Activated B cell treated with CpG ODN at 0.5 μM for 24 hours (primary cell): ENCODE measurements at places on chromosomes 11 and 22. TPM values are rescaled to one million over a fixed set of nuclear protein-coding genes. Genes with fewer than 3 reads are reported as not detected.

The MN1 gene
- total RNA-seq: 0.07 TPM in 1 of 2 replicates, not detected in the other

The MS4A7 gene
- 43.1 and 51.1 TPM in 2 replicates for total RNA-seq

The LGR4 gene
- total RNA-seq: 2.4 and 3.0 TPM in 2 replicates

The LRP4 gene
- 0.16 TPM in 1 of 2 replicates, not detected in the other for total RNA-seq

The C22orf42 gene
- total RNA-seq: not detected in 2 replicates

The HBG2 gene
- not detected in 2 replicates for total RNA-seq

The EXPH5 gene
- total RNA-seq: 0.27 and 0.29 TPM in 2 replicates

DNA sequence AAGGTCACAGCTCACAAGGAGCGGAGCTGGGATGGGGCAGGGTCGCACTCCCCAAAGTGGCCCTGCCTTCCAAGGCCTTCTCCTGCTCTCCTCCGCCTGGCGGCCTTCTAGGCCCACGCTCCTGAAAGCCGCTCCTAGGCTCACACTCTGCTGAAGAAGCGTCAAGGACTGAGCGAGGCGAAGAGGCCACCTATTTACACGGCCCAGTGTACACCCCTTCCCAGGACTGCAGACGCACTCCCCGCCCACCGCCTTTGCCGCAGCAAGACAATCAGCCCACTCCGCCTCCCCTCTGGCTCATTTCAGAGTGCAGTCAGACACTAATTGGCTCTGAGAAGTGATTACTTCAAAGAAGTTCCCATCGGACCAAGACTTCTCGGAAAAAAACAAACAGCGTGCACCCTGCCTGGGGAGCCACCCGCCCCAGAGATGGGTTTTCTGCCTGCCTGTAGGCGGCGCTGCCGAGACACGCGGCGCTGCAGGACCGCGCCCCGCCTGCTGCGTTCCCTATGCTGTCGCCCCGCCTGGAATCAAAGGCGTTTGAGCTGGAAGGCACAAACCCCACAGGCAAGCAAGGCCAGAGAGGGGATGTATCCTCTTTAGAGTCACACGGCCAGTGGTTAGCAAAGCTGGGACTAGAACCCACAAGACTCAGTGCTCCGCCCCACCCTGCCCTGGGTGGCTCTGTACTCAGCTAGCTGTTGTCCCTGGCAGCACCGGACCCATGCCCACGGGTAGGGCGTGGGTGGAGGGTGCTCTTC, 414.8 kb downstream of the BUD13 start:
- no peaks in the 10 kb centered on the region for H3K4me1 ChIP-seq
- H3K27ac ChIP-seq: no peak overlapping the region
- H3K36me3 ChIP-seq: no peaks in the 10 kb centered on the region
- no peak overlapping the region for H3K4me3 ChIP-seq
- H3K27me3 ChIP-seq: peaks cover 6% of the 10 kb centered on the region

GRCh38 chr22:50399751-50400331, 56.7 kb downstream of the PPP6R2 start:
- peak overlapping the region; percentile 35 for H3K4me3 ChIP-seq
- no peaks in the 10 kb centered on the region for H3K27me3 ChIP-seq
- H3K4me1 ChIP-seq: peaks cover 49% of the 10 kb centered on the region
- peaks cover 29% of the 10 kb centered on the region for H3K36me3 ChIP-seq
- H3K27ac ChIP-seq: peak overlapping the region; percentile 64

DNA sequence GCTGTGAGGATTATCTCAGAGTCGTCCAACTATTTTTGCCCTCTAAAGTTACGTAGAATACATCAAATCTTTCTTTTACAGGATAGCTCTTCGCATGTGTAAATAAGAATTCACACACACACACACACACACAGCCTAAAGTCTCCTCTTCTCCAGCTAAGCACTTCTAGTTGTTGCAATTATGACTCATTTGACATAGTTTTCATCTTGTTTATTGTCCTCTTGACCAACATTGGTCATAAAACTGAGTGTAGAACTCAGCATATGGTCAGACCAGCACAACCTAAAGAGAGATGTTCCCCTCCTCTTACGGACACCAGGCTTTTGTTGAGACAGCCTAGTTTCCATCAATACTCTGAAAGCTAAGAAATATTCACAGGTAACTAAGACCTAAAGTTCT, 234.2 kb downstream of the BLID start:
- H3K27me3 ChIP-seq: no peaks in the 10 kb centered on the region
- H3K36me3 ChIP-seq: no peaks in the 10 kb centered on the region
- no peak overlapping the region for H3K27ac ChIP-seq
- no peak for DNase-seq

DNA sequence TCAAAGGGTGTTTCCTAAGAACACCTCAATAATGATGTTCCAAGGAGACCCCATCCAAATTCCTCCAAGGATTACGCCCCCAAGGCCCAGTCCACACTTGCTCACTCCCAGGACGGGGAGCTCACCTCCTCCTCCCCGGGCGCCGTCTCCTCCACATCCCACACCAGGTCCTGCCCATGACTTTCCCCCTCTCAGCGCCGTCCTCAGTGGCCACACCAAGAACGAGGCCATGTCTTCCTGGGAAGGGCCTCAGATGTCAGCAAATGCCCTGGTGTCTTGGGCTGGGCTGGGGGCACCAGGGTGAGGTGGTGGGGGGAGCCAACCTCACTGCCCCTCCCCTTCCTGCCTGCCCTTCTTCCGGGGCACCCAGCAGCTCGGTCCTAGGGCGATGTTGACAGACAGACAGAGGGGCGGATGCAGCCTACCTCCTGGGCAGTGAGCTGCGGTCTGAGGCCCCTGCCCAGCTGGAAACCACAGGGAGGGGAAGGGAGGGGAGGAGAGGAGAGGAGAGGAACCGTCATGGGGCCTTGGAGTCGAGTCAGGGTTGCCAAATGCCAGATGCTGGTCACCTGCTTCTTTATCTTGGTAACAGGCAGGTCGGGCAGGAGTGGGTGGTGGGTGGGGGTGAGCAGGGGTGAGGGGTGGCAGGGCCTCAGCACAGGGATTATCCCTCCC, at the start of the genes C11orf21 and TSPAN32:
C11orf21 (minus strand) TSS at position 288 of the 675 bp plus-strand sequence; CDS start at position 178, 110 bp downstream.
TSPAN32 (plus strand) TSS at position 383 of the 675 bp plus-strand sequence; CDS start at position 520, 137 bp downstream.
- H3K27me3 ChIP-seq: no peaks in the 10 kb centered on the region
- peaks cover 10% of the 10 kb centered on the region for H3K36me3 ChIP-seq
- peak within 1 kb of the TSS; percentile 85 for H3K4me3 ChIP-seq
- H3K4me1 ChIP-seq: peaks cover 86% of the 10 kb centered on the region
- peak; percentile 47 for DNase-seq
- peak within 1 kb of the TSS; percentile 89 for H3K27ac ChIP-seq

DNA sequence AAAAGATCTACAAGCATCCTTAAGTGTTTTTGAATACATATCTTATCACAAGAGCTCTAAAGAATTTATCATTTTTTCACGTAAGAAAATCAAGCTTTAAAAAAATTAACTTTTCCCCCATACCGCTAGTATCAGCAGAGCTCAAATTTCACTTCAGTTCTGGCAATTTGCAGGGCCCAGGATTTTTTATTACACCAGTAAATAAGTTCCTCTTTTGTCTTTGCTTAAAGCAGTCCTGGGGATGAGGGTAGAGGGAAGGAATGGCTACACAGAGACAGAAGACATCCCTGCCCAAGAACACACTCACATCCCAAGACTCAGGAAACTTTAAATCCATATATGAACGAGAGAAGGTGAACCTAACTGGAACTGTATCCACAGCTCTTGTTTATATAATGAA, 22.6 kb upstream of the SORL1 start:
- peaks cover 2% of the 10 kb centered on the region for H3K27me3 ChIP-seq
- DNase-seq: no peak
- peak overlapping the region; percentile 91 for H3K27ac ChIP-seq
- peaks cover 71% of the 10 kb centered on the region for H3K4me1 ChIP-seq
- H3K36me3 ChIP-seq: no peaks in the 10 kb centered on the region

DNA sequence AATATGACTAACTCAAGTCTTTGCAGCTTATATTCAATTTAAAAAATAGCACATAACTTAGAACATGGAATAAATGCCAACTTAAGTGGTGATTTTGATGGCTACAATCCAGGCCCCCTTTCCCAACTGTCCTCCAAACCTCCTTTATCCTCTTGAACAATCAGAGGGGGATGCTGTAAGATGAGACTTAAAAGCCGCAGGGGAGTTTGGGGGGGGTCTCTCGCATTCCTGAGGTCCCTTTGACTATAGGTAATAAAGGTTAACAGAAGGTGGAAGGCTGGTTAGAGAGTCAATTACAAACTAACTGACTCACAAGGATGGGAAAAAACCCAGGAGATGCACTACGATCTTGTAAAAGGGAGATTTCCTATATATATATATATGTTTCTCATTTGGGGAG, 101.8 kb downstream of the KIRREL3 start:
- no peaks in the 10 kb centered on the region for H3K36me3 ChIP-seq
- no peak overlapping the region for H3K27ac ChIP-seq
- H3K4me1 ChIP-seq: no peaks in the 10 kb centered on the region
- no peaks in the 10 kb centered on the region for H3K27me3 ChIP-seq

DNA sequence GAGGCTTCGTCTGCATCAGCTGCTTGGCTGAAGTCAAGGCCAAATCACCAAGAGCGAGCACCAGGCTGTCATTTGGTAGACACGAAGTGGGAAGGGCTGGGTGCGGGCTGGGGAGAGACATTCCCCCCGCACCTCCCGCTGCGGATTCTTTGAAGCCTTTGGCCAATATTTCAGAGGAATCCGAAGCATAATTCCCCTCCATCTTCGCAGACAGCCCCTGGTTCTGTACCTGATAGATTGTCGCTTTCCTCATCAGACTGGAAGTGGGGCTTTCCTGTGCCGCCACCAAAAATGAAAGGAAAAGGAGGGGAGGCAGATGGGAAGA, 15.3 kb downstream of the BLID start:
- H3K4me1 ChIP-seq: peaks cover 11% of the 10 kb centered on the region
- no peaks in the 10 kb centered on the region for H3K36me3 ChIP-seq
- H3K4me3 ChIP-seq: peak overlapping the region; percentile 5
- peaks cover 28% of the 10 kb centered on the region for H3K27me3 ChIP-seq
- no peak overlapping the region for H3K27ac ChIP-seq

DNA sequence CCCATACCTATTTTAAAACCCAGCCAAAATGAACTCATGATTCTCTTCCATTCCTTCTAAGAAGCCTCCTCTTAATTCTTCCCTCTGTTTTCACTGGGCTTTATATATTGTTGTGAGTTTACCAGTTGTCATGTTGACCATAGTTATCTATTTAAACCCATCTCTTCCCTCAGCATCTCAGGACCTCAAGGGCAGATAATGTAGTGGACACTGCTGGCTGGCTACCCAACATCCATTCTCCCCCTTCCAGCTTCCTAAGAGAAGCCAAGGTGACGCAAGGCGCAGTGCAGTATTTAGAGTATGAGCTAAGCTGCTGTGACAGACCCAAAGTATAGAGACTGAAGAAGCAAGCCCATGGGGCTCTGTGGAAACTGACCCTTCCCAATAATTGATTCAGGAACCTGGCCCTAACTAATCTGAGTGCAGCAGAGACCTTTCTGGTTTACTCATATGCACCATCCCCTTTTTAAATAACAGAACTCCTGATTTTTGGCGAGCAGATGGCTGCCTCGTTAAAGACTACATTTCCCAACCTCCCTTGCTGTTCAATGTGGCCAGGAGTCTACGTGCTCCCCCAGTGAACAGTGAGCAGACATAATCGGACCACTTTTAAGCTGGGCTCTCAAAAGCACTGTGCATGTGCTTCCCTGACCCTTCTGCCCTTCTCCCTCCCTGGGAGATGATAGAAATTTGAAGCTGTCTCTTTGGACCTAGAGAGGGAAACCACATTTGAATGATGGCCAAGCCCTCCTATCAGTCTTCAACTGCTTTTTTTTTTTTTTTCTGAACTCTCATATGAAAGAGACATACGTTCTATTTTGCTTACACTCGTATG, 28.1 kb upstream of the CREB3L1 start:
- H3K4me3 ChIP-seq: no peak overlapping the region
- no peak for DNase-seq
- H3K27ac ChIP-seq: no peak overlapping the region
- H3K4me1 ChIP-seq: no peaks in the 10 kb centered on the region
